B cell (primary cell): ENCODE measurements at places on chromosomes 6 and 20. TPM values are rescaled to one million over a fixed set of nuclear protein-coding genes. Genes with fewer than 3 reads are reported as not detected.
A peak's percentile ranks its signal among the peaks of the same experiment; 100 is the strongest.

The SPATS1 gene
- total RNA-seq: not detected in 2 replicates

GRCh38 chr6:52498538-52499017, 78.3 kb downstream of the TRAM2 start:
- peak; percentile 65 for DNase-seq
- no peaks in the 10 kb centered on the region for H3K36me3 ChIP-seq
- H3K4me1 ChIP-seq: peaks cover 39% of the 10 kb centered on the region
- no peaks in the 10 kb centered on the region for H3K27me3 ChIP-seq
- no peak overlapping the region for H3K4me3 ChIP-seq

DNA sequence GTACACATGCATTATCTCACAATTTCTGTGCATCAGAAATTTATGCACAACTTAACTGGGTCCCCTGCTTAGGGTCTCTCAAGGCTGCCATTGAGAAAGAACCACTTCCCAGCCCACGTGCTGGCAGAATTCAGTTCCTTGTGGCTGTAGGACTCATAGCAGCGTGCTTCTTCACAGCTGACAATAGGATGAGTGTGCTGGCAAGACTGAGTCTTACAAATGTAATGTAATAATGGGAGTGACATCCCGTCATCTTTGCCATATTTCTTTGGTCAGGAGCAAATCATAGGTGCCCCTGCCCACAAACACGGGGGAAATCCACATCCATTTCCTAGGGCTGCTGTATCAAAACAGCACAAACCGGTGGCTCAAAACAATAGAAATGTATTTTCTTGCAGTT, 77.4 kb downstream of the FIG4 start:
- DNase-seq: no peak
- H3K27me3 ChIP-seq: no peaks in the 10 kb centered on the region
- no peak overlapping the region for H3K4me3 ChIP-seq
- H3K36me3 ChIP-seq: no peaks in the 10 kb centered on the region
- no peak overlapping the region for H3K27ac ChIP-seq
- H3K4me1 ChIP-seq: peaks cover 43% of the 10 kb centered on the region

DNA sequence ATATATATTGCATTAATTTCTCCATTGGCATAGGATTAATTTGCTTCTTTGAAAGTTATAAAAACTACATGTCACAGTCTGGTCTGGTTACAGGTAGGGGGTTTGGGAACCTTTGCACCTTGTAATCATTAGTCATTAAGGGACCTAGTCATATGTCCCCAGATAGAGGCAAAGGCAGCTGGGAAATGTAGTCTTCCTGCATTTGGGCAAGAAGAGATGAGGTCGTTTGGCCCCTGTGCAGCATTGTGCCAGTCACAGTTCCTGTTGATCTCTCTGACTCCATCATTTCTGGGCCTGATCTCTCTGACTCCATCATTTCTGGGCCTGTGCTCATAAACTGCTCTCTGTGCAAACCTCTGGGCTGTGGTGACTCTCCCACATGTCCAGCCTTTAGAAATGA, 73.2 kb downstream of the BCKDHB start:
- H3K27me3 ChIP-seq: no peaks in the 10 kb centered on the region
- H3K27ac ChIP-seq: no peak overlapping the region
- H3K4me3 ChIP-seq: no peak overlapping the region
- no peaks in the 10 kb centered on the region for H3K36me3 ChIP-seq
- no peak for DNase-seq

GRCh38 chr6:15658181-15658744, 4.6 kb downstream of the DTNBP1 start:
- peaks cover 63% of the 10 kb centered on the region for H3K4me1 ChIP-seq
- H3K27me3 ChIP-seq: no peaks in the 10 kb centered on the region
- DNase-seq: peak; percentile 74

- H3K4me1 ChIP-seq: no peaks in the 10 kb centered on the region
- H3K27ac ChIP-seq: no peak overlapping the region
- DNase-seq: no peak
Observed at GRCh38 chr20:36454698-36455427, 86.5 kb upstream of the MYL9 start.

DNA sequence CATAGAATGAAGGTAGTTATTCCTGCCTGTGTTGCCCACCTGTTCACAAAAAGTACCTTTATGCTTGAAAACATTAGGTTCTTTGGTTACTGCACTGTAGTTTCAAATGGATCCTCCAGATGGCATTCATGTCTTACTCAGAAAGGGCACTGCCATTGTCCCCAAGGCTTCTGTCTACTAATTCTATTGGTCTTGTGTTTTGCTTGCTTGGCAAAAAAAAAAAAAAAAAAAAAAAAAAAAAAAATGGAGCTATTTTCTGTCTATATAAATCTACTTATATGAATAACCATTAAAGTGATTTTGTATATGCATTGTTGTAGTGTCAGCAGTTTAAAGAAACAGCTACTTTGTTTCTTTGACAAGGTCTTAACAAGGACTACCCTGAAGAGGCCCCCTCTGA, 12.7 kb upstream of the EFHC1 start:
- H3K27me3 ChIP-seq: no peaks in the 10 kb centered on the region
- H3K36me3 ChIP-seq: no peaks in the 10 kb centered on the region
- no peak overlapping the region for H3K27ac ChIP-seq
- peak; percentile 53 for DNase-seq
- no peaks in the 10 kb centered on the region for H3K4me1 ChIP-seq
